Transverse colon (tissue), 4 donors: ENCODE measurements at places on chromosomes 2 and 18. TPM values are rescaled to one million over a fixed set of nuclear protein-coding genes. Genes with fewer than 3 reads are reported as not detected.

The CFC1 gene
- not detected for total RNA-seq

The MC2R gene
- total RNA-seq: not detected

The SERPINB13 gene
- total RNA-seq: not detected

The IL1RN gene
- 0.40 TPM for total RNA-seq

The ALPG gene
- not detected for total RNA-seq

The LOXHD1 gene
- not detected for total RNA-seq

DNA sequence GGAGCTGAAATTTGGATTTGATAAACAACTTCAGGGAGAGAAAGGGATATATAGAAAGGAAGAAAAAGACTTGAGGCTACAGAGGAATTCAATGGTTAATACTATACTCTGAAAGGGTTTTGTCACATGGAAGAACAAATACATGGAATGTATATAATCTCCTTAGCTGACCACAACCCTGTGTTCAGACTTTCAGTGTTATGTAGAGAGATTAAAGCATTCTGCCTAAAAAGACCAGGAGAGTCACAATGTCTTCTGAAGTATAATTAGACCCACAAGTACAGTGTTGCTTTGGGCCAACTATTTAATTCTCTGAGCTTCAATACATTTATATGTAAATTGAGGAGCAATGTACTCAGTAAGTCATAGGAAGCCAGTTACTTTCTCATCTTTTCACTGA, 123.8 kb upstream of the FSHR start:
- no peak for DNase-seq

DNA sequence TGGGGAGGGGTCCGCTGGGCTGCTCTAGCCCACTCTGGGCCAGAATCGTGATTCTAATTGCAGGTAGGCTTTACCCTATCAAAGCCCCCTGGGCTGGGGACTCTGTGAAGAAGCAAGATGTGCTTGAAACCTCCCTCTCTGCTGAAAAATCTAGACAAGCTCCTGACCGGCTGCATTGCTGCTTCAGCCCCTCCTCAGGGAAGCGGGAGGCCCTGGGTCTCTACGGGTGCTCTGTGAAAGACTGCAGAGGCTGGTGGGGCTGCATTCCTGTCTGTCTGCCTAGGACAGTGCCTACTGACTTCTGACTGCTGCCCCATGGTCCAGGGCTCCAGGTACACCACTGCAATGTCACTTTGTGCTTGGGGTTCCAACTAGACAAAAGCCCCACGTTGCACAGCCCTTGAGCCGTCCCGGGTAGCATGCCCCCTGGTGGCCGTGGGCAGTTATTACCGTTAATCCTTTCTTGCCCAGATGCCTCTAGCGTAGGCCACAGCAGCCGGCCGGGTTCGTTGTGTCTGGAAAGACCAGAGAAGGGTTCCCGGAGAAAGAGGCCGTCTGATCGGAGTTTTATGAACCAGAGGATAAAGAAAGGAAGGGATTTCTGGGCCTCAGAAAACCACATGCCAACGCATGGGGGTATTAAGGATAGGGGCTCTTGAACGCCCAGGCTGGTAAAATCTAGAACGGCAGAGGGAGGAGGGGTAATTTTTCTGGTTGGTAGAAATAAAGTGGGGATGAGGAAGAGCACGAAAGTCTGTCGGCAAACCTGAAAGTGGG, 15.9 kb upstream of the C1QL2 start:
- peak; percentile 52 for DNase-seq

DNA sequence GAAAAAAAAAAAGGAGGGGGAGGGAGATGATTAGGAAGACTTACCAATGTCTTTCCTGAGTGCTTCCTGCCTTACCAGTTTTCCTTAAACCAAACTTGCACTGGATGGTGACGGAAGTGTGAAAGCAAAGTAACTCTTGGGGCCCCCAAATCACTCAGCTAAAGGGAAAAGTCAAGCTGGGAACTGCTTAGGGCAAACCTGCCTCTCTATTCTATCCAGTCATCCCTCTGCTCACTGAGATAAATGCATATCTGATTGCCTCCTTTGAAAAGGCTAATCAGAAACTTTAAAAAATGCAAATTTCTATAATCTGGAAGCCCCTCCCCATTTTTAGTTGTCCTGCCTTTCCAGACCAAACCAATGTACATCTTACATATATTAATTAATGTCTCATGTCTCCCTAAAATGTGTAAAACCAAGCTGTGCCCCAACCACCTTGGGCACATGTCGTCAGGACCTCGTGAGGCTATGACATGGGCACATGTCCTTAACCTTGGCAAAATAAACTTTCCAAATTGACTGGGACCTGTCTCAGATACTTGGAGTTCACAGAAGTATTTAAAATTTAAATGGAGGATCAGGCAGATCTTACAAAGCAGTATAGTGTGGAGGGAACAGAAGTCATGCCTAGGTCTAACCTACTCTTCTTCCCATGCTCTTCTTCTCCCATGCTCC, 7.2 kb upstream of the CYBRD1 start:
- no peak for DNase-seq

DNA sequence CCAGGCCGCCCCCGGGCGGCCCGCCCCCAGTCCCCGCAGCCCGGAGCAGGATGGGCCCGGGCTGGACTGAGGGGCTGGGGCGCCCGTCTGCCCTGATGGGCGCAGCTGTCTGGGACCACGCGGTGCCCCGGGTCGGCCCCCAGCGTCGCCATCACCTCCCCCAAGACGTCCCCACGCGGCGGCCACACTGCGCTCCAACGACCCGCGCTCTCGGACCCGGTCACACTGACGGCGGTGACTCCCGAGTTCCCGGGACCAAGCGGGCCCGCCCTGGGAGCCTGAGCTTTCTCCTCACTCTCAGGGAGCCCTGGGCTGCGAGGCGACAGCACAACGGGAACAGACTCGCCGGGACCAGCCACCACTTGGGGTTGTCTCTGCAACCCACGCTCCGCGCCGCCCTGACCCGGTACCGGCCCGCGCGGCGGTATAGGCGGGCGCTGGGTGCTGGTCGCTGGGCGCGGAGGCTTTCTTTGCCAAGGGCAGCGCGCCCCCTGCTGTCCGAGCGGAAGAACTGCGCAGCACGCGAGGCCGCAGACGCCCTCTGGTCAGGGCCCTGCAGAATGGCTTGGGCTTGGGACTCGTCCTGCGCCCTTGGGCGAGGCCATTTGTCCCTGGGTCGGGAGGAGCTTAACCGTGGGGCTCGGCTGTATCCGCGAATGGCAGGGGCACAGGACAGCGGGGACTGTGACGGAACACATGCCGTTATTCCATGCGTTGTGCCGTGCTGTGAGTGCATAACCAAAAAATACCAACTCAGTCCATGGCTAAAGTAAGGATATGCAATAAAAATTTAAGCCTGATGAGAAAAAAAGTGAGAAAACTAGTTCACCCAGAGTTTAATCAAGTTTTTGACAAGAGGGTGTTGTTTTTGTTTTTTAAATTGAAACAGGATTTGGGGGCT, 54.8 kb upstream of the ANKRD62 start:
- peak; percentile 89 for DNase-seq

GRCh38 chr2:225177098-225177497, 134.8 kb upstream of the DOCK10 start:
- no peak for DNase-seq

DNA sequence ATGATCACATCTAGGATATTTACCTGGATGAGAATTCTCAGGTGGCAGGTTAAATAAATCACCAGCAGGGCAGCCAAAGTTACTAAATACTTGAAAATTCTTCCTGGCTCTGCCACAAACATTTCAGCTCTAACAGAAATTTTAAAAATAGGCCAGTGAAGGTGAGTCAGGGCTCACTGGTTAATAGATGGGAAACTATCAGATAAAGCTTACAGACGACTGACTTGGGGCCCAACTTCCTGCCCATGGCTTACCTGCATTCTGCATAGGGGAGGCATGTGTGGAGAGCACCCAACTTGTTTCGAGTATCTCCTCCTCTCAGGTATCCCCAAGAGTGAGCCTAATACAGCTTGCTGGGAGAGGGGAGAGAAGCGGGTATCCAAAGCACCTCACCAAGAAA, 57.8 kb downstream of the SPRED2 start:
- DNase-seq: no peak

DNA sequence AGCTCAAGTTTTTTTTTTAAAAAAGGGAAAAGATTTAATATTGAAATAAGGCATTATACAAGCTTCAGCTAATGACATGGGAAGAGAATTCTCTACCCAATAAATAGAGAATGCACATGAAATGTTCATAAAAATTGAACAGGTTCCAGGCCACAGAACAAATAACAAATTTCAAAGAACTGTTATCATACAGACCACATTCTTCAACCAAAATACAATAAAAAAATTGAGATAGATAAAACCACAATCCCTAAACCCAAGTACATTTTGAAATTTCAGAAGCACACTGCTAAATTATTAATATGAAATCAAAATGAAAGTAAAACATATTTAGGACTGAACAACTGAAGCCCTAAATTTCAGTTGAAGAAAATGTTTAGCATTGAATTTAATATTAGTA, 89.6 kb downstream of the BCL2 start:
- no peak for DNase-seq
